ENCODE measurements at places on chromosomes 5 and 9. TPM values are rescaled to one million over a fixed set of nuclear protein-coding genes. Genes with fewer than 3 reads are reported as not detected.

The SLC36A3 gene
- 0.05 TPM for total RNA-seq

The PCDHB14 gene
- total RNA-seq, result 1.8 TPM

The PELO gene
- total RNA-seq, result 11.9 TPM

The RPL12 gene
- 2,623 TPM for total RNA-seq

The NRARP gene
- 8.2 TPM for total RNA-seq

The IFNA5 gene
- total RNA-seq, result not detected

The DCTN3 gene
- total RNA-seq, result 205 TPM

The LURAP1L gene
- 2.4 TPM for total RNA-seq

The SH2D3C gene
- total RNA-seq, result 0.36 TPM

The IFNA21 gene
- 0.45 TPM for total RNA-seq

The LCN10 gene
- total RNA-seq, result 0.73 TPM

The OR1Q1 gene
- not detected for total RNA-seq

The TMEM171 gene
- not detected for total RNA-seq

The C9orf43 gene
- 1.2 TPM for total RNA-seq

The COL5A1 gene
- total RNA-seq, result 4.3 TPM

The FYB1 gene
- 0.25 TPM for total RNA-seq

The FOCAD gene
- total RNA-seq, result 49.5 TPM

The ITK gene
- total RNA-seq, result not detected

Measured in motor neuron (in vitro differentiated cells).